ENCODE measurements at places on chromosomes 1 and 21.

DNA sequence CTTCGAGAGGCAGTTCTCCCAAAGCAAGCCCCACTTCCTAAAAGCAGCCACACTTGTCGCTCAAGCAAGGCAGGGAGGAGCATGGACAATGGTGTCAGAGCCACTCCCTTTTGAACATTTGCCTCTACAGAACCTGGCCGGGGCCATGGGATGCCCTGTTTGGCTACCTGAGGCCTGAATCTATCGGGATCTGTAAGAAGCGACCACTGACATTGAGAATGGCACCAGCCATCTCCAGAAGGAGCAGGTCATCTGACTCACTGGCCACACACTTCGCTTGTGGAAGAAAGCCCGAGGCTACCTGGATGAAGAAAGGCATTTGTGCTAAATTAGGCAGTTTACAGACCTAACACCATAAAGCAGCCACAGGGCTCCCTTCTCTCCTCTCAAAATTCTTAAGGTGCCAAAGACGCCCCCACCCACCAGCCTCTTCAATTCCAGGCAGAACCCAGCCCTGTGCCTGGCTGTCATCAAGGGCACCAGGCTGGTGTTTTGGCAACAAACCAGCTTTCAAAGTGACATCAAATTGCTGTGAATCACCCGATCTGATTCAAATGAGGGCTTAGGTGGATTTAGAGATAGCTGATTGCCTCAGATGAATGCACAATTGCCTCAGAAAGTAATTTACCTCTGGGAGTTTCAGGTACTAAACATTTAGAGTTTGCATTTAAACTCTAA lies 104.8 kb downstream of the ETS2 start:
- DNase-seq = no peak

DNA sequence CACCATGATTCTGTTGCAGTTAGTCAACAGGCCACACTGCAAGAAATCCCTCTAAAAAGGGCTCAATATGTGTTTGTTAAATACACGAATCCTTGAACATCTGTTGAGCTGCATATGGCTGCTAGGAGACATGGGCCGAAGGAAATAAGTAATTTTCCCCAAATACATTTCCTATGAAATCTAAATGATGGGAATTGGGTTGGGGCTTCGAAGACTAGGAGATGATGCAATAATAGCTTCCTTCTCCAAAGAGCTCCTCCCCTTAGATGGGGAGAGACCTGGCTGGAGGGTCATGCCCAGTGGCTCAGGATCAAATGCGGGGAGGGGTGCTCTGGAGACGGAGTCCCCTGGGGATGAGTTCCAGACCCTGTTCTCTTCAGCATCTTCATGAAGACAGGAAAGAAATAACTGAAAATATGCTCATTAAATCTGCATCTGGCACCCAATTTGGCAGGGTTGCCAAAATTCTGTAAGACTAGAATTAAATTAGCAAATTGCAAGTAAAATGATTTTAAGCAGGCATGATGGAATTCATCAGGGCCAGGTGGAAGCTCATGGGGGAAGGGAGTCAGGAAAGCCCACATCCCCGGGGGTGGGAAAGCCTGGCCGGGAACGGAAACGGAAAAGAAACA lies 165.0 kb upstream of the EDN2 start:
- DNase-seq = no peak

DNA sequence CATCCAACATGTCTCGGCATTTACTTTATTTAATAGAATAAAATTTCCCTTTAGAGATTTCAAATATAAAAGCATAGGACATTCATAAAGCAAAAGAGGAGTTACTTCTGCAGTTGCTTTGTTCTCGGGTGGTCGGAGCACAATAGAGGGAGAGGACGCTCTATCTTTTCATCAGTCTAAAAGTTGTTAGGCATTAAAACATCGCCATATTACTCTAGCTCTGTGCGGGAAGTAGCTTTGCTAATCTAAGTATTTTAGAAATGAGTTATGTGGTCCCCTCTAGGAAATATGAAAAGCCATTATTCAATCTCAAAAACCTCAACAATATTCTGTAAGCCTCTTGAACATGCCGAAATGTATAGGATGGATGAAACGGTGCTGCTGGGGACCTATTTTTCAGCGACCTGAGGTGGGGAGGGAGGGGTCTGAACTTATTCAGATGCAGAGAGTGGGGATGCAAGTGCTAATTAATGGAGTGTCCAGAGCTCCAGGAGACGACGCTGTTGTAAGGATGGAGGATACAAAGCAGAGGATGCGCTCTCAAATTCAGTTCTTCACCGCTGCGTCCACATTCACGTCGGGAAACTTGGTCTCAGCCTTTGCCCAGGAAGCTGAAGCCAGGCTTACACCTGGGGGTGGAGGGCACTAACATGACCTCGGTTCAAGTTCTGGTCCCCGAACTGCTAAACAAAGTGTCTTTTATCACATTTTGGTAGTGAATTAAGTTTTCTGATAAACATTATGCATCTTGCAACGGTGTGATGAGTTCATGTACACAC lies 6.3 kb downstream of the CDKN2C start:
- DNase-seq = no peak

DNA sequence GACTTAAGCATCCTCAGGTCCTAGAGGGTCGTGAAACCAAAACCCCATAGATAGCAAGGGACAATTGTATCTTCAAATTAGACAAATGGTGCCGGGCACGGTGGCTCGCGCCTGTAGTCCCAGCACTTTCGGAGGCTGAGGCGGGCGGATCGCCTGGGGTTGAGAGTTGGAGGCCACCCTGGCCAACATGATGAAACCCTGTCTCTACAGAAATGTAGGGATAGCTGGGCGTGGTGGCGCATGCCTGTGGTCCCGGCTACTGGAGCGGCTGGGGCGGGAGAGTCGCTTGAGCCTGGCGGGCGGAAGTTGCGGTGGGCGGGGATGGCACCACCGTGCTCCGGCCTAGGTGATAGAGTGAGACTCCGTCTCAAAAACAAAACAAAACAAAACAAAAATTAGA lies 780.6 kb downstream of the BRINP3 start:
- DNase-seq = no peak

GRCh38 chr1:15251857-15252835 lies 5.1 kb downstream of the FHAD1 start:
- DNase-seq = no peak

- no peak for DNase-seq
Observed at GRCh38 chr1:108732398-108732797, 14.1 kb upstream of the STXBP3 start.
